CD4-positive, alpha-beta T cell treated with Interleukin-1 beta for 1 hour (primary cell): ENCODE measurements at places on chromosomes 16 and 17.

DNA sequence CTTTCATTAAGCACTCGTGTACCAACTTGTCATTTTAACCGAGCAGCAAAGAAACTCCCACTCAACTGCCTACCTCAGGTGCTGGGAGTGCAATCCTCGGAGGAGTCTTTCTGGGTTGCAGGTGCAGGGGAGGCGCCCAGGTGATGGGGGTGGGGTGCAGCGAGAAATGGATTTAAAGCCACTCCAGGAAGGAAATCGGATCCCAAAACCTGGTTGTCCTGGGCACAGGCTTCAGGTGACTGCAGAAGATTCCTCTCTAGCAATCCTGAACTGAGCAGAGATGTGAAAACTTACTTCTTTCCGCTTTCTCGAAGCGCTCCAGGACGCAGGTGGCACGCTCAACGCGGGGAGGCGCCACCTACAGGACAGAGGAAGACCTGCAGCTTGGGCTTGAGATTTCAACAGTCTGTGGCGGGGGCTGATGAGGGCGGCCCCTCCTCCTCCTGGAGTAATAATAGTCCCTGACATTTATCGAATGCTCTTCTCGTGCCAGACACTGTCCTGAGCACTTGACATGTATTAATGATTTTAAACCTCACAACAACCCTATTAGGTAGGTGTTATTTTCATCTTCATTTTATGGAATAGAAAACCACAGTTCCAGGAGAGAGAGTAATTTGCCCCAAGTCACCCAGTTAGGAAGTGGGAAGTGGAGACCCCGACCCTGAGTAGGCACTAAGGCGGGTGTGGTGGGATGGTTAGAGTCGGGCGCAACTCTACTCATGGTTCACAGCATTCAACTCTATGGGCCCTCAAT is 27.2 kb upstream of the SKAP1 start:
- DNase-seq, result peak; percentile 85

DNA sequence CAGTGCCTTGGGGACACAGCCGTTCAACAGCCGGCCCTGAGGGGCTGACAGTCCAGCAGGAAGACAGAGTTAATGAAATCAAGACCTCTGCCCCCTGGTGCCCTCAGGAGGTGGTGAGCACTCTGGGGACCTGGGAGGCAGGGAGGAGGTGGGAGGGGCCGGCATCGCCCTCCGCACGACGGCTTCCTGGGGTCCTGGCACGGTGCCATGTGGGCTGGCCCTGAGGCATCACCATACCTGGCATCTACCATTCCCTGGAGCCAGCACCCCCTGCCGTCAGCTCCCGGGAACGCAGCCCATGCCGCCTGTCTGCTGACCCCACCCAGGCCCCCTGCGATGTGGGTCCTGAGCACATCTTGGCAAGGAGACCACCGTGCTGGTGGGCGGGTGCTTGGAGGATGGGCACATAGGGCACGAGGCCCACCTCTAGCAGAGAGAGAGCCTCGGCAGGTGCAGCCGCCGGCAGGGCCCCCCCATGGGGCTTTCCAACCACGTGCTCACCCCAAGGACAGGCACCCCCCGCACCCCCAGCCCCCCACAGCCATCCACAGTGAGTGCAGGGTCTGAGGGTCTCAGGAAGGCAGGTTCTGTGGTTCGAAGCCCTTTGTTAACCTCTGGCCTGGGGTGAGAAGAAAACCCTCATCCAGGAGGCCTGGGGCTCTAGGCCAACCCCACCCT is 52.5 kb downstream of the ZFPM1 start:
- peak; percentile 81 for DNase-seq

DNA sequence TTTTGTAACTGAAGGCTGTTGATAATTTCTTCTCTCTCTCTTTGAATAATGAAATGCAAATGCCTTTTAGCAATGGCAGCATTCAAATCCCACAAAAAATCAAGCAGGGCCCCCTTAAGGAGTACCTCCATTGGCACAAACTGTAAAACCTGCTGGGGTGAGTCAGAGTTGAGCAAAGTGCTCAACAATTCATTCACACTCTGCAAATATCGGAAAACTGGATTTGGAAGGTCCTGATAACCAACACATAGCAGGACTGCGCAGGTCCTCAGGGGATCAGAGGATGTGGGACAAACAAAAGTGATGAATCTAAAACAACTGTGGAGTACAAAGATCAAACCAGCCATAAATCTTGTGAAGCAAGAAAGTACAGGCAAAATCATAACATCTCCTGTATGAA is 5.6 kb downstream of the CMTR2 start:
- no peak for DNase-seq

DNA sequence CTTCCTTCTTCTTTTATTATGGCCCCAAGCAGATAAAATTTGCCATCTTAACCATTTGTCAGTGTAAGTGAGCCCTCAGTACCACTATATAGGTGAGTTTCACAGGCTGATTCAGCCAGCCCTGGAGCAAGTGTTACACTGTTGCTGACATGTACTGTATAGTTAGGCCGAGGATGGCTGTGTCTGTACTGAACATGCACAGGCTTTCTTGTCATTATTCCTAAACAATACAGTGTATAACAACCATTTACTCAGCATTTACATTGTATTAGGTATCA is 53.7 kb downstream of the AMFR start:
- DNase-seq, result no peak

- DNase-seq, result no peak
Observed at GRCh38 chr17:56322991-56323390, 169.7 kb downstream of the ANKFN1 start.

- no peak for DNase-seq
Observed at GRCh38 chr16:88002211-88002610, 51.0 kb downstream of the BANP start.

GRCh38 chr17:55336426-55336825 is 71.7 kb downstream of the HLF start:
- no peak for DNase-seq

DNA sequence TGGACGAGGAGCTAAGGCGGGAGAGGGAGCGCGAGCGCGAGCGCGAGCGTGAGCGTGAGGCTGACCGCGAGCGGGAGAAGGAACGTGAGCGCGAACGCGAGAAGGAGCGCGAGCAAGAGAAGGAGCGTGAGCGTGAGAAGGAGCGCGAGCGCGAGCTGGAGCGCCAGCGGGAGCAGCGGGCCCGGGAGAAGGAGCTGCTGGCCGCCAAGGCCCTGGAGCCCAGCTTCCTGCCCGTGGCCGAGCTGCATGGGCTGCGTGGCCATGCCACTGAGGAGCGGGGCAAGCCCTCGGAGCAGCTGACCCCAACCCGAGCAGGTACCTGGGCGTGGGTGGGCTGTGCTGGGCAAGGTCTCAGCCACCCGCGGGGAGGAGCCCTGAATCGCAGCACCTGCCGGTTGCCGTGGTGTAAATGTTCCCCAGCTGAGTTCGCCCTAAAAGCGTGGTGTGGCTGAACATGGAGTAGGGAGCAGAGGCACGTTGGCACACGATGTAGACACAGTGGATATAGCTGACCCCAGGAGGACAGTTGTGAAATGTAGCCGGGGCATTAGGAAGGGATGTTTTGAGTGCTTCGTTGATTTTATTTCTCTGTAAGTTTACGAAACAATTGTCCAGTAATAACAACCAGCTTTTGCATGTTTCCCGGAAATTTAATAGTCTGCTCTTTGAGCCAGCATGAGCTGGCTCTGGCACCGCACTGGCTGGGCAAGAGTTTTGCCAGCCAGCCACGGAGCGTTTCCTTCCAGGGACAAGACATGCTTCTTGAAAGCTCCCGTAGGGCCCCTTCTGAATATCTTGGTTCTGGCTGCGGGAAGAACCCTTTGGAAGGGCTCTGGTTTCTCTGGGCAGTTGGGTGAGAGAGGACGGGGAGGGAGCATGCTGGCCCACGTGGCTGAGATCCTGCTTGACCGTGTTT is 32.1 kb downstream of the GINS2 start:
- DNase-seq, result no peak

DNA sequence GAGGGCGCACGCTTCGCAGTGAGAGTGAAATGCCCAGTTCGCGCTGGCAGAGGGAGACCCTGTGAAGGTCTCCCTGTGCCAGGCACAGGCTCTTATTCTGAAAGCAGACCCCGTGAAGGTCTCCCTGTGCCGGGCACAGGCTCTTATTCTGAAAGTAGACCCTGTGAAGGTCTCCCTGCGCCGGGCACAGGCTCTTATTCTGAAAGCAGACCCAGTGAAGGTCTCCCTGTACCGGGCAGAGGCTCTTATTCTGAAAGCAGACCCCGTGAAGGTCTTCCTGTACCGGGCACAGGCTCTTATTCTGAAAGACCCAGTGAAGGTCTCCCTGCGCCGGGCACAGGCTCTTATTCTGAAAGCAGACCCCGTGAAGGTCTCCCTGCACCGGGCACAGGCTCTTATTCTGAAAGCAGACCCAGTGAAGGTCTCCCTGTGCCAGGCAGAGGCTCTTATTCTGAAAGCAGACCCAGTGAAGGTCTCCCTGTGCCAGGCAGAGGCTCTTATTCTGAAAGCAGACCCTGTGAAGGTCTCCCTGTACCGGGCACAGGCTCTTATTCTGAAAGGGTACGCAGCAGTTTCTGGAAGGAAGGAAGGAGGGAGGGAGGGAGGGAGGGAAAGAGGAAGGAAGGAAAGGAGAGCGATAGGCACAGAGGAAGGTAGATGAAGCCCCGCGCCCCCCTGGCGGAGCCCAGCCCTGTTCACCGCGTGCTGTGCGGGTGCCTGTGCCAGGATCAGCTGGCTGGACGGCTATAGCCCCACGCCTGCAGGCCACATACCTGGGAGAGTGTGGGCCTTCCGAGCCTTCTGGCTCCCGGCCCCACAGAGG is 55.3 kb downstream of the WDR45B start:
- DNase-seq, result peak; percentile 84

DNA sequence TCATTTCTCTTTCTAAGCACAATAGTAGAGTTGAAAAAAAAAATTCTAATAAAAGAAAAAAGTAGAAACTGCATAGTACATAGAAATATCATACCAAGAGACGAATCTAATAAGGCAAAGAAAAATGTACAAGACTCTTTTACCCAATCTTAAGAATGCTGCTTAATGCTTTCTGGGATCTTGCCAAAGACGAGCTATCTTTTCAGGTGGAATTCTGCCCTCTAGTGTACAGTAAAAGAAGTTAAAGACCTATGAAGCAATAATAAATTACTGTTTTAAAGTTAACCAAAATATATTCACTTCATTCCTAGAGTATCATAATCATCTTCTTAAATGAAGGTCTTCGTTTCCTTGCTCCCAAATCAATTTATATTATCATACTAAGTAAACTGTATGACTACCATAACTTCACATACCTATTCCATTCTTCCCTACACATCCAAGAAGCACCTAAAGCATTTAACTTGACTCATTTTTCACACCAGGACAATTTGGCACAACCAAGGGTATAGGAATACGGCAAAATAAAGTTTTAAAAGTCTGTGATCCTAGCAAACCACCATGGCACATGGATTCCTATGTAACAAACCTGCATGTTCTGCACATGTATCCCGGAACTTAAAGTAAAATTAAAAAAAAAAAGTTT is 47.7 kb downstream of the CFDP1 start:
- DNase-seq, result peak; percentile 60

- DNase-seq, result no peak
Observed at GRCh38 chr17:47280072-47280811, 26.6 kb downstream of the ITGB3 start.

- DNase-seq, result no peak
Observed at GRCh38 chr16:48235556-48236136, 8.5 kb upstream of the LONP2 start.

DNA sequence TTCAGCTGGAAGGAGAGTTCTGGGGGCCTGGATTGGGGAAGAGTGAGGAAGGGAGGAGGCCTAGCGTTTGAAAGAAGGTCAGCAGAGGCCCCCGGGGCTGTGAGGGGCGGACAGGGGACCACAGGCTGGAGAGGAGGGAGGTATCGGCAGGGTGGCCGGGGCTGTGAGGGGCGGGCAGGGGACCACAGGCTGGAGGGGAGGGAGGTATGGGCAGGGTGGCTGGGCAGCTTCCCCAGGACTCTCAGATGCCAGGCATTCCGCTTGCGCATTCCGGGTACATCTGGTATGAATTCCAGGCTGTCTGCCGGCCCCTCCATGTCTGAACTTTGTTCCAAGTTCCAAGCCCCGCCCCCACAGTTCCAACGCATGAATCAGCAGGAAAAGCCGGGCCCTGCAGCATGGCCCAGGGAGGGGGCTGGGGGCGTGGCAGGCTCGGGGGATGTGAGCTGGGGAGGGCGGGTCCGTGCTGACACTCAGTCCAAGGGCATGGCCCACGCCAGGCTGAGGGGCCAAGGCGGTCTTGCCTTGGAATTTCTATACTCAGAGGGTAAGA is 4.3 kb upstream of the TLCD2 start:
- no peak for DNase-seq

DNA sequence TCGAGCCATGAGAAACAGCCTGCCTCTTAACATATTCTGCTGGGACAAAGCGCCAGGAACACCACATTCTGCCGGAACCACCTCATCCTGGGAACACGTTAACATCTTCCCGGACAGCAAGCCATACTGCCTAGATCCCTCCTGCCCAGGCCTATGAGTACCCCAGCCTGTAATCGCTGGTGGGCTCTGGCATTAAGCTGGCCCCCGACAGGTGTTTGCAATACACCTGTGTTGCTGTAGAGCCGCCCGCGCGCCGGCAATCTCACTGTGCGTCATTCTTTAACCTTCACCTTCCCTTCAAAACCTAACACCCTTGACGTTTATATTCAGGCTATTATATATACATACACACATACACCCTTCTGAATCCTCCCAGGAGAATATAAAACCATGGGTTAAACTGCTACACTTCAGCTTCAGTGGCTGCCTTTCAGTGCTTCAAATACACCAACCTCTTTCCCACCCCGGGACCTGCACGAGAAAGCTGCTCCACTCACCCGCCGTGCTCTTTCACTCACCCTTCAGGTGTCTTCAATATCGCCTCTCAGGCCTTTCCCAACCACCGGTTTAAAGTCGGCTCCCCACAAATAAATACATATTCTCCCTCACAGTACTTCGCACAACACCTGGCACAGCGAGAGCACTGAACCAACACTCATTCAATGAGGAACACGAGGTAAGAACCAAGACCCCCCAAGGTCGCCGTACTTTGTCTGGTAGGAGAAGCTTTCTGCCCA is 1.0 kb upstream of the ENDOV start:
- DNase-seq, result no peak

DNA sequence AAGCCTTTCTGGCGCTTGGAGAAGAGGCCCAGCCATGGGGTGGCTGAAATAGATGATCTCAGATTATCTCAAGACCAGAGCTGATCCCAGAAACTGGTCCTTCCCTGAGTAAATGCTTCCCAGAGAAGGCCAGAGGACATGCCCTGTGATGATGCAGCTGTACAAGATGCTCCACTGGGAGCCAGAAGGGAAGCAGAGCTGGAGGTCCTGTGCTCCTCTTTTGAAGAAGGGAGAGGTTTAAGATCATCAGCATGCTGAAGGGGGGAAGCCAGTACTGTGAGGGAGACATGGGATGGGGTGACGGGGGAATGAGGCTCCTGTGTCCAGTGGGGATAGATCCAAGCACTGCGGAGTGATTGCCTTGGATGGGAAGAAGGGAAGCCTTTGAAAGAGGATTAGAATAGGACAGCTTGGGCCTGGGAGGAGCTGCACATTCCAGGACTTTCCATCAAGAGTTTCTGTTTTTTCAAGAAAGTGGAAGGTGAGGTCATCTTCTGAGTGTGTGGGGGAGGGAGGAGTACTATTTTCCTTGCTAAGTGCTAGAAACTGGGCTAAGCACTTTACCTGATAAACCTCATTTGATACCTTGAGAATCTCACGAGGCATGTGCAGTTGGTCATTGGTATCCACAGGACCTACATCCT is 16.4 kb upstream of the ALOX15B start:
- no peak for DNase-seq
